ENCODE measurements at places on chromosomes 6 and 20.

DNA sequence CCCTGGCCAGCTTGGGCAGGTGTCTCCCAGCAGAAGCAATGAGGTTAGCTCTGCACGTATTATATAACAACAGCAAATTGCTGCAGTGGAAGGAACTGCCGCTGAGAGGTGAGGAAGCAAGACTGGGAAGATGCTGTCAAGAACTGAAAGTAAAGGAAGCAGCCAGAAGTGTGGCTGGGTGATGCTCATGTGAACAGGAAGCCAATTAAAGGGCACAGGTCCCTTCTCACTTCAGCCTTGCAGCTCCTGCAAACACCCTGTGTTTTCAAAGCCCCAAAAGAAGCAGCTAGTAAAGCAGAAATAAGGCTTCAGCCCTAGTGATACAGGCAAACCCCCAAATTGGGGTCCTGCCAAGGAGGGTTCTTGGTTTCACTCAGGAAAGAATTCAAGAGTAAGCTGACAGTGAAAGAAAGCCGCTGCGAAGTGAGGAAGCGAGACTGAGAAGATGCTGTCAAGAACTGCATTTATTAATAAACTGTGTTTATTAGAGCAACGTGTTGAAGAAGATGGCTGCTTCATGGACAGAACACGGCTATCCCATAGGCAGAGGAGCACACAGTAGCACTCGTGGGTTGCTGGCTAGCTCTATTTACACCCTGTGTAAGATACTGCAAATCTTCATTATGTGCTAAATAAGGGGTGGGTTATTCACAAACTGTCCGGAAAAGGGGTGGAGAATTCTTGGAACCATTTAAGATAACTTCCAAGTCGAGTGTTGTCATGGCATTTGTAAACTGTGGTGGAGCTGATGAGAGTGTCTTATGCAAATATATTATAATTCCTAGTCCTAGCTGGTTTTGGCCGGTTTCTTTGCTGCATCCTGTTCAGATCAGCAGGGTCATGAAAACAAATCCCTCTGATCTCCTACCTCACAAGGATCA, 152.2 kb downstream of the LINC00237 start:
- DNase-seq: no peak

DNA sequence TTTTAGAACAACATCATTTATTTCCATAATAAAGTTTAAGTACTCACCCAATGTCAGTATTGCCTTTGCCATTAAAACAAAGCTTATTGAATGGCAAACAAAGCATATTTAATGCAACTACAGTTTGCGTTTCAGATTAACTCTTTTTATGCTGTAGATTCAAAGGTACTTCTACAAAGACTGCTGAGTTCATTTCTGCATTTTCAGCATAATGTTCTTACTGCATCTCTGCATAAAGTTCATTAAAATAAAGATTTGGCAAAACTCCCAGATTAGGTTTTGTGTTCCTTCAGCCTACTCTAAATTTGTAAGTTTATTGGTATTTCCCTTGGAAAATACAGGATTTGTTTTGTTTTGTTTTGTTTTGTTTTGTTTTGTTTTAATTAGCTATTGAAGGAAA, 359.4 kb downstream of the ADGRB3 start:
- DNase-seq: peak; percentile 6

- DNase-seq: no peak
Measured at GRCh38 chr6:16452348-16452747, 214.0 kb downstream of the GMPR start.

DNA sequence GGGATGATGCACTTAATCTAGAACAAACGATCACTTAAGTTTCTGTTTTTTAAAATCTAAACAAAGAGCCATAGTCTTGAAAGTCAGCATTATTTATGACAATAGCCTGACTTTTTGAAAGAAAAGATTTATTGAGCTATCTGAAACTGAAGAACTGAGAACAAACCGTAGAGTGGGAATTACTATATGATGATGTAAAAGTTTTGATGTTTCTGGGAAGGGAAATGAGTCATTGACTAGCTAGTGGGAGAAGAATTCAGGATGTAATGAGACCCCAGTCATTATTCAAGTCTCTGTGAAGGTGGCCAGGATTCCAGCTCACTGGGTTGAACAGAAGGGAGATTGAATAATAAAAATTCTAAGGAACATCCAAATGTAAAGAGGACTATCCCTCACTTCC, 83.4 kb upstream of the FABP7 start:
- DNase-seq: peak; percentile 28

DNA sequence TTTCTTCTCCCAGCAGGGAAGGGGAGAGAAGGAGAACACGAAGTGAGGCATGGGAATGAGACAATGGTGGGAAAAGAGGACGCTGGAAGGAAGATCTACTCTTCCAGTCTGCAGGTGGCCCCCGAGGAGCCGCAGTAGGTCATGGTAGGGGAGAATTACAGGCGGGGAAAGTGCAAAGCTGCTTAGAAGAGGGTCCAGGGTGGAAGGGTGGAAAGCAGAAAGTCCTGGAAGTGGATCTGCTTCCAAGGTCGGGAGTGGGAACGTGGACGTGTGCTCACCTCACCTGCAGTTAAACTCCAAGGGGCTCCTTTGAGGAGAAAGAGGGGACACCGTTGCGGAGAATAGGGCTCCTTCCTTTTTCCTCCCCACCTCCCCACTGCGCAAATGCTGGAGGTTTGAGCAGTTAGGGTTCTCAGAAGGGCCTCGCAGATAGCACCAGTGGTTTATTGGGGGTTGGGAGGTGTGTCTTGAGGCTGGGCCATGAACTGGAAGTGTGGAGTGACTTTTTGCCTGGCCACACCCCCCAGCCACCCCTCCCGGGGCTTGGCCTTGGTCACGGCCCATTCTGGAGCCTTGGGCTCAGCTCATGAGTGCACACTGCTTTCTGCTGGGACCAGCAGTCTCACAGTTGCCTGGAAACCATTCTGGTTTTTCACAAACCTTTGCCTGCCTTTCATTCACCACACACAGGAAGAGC, 100.4 kb upstream of the MLN start:
- DNase-seq: no peak

- DNase-seq: no peak
Measured at GRCh38 chr6:83467620-83468036, 36.8 kb upstream of the ME1 start.

DNA sequence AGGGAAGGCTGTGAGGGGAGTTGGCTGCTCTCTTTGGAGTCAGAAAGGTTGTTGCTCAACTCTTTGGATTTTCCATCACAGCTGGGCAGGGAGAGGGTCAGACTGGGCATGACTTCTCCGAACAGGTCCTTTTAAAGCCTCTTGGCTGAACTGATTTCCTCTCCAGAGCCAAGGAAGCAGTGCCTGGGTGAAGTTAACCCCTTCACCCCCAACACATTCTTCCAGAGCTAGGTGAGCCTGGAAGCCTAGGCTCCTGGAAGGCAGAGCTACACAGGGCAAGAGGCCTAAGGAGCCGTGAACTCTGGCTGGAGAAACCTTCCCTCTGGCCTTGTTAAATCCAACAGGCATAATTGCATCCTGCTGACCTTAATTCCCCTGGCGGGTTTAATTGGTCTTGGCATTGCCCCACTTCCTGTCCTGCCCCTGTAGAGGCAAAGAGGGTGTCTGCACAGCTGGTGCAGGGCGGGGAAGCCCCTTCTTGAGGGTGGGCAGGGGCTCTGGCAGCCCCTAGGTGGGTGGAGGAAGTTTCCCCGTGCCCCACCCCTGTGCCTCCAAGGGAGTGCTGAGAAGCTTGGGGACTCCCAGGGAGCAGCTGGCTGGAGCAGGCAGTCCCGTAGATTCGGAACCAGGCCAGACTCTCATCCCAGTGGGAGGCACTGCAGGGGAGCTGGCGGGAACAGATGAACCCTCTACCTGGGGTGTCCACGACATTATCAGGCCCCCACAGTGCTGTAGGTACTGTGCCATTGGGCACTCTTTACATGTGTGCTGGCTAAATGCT, 3.6 kb upstream of the MYLK2 start:
- DNase-seq: peak; percentile 46

- DNase-seq: peak; percentile 41
Measured at GRCh38 chr6:45026003-45026516, 302.1 kb upstream of the RUNX2 start.

- DNase-seq: no peak
Measured at GRCh38 chr6:20192625-20193024, 19.6 kb downstream of the MBOAT1 start.

DNA sequence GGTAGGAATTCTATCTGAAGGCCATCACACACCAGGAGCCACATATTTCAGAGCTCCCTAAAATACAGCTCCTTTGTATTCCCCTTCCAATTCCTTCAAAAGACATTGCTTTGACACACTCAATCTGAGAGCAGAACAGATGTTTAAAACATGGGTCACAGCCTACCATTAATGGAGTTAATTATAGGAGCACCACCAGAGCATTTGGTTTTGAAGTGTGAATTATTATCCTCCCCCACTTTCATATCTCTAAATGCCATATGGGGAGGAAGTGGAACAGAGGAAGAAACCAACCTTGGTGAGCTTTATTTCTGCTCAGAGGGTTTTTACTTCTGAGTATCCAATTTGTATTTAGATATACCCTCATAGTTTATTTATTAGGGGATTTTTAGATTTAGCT, 50.7 kb upstream of the TNFRSF21 start:
- DNase-seq: no peak

GRCh38 chr6:50655848-50656453, 57.4 kb upstream of the TFAP2D start:
- DNase-seq: no peak

DNA sequence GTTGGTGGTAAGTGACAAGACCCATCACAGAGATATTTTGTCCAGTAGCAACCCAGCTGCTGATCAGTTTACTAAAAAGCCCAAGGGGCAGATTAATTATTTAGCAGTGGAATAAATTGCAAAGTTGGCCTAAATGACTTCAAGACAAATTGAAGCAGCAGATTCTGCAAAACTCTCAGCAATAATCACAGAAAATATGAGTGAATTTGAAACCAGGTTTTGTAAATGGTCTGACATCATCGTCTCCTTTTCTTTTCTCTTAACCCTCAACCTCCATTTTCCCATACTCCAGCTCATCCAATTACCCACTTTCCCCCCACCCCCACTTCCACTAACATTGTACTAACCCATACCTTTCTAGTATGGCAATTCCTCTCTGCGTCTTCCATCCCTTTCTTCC, 11.3 kb upstream of the PTPRK start:
- no peak for DNase-seq

DNA sequence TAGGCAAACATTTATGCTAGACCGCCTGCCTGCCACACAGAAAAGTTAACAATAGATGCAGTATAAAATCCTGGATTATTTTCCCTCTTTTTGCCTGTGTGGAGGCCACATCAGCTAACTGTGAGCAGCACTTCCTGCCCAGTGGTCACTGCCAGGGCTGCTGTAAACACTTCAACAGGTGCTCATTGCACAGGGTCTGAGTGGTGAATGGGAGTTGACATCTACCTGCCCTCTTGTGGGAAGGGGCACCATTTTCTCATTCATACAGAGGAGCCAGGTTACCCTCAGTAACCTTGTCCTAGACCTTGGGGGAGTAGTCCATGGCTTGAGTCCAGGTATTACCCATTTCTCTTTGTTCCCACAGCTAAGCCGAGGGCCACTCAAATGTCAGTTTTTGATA, 235.3 kb downstream of the TMEM242 start:
- no peak for DNase-seq

Data from fibroblast of gingiva (primary cell).